Globus pallidus (tissue), 1 donor: ENCODE measurements at places on chromosomes 1 and 21.

DNA sequence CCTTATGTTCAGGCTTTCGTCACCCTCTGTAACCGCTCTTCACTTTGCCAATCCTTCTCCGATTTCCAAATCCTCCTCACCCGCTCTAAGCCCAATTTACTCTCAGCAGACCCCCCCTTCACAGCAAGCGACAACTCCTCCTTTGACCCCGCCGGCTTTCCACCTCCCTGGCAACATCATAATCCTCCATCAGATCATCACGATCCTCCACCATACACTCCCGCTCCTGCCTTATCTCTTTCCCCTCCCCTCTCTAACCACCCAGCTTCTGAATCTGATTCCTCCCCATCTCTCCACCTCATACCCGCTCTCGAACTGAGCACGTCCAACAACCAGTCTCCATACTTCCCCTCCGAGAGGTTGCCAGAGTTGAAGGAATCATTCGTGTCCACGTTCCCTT lies 7.5 kb upstream of the EVA1B start:
- no peak for DNase-seq

DNA sequence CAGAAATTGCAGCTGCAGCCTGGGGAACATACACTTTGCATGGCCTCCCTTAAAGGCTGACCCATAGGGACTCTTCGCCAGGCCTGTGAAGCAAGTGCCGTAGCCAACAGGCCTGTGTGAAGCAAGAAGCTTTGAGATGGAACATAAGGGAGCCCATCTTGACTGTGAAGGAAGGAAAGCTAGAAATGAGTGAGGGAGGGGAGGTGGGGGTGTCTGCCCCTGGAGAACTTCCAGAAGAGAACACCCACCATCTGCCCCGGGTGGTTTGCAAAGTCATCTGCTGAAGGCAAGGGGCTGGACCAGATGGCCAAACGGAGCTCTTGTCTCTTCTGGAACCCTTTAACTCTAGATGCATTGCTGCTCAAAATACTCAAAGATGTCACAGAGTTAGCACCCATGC lies 103.3 kb upstream of the GRIK3 start:
- DNase-seq: no peak

DNA sequence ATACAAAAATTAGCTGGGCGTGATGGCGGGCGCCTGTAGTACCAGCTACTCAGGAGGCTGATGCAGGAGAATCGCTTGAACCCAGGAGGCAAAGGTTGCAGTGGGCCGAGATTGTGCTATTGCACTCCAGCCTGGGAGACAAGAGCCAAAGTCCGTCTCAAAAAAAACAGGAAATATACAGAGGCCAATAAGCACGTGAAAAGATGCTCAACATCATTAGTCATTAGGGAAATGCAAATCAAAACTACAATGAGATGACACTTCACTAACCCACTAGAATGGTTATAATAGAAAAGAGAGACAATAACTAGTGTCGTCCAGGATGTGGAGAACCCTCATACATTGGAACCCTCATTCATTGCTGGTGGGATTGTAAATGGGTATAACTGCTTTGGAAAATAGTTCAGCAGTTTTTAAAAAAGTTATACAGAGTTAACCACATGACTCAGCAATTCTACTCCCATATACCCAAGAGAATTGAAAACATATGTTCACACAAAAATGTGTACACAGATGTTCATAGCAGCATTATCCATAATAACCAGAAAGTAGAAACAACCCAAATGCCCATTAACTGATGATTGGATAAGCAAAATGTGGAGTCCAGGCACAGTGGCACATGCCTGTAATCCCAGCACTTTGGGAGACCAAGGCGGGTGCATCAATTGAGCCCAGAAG lies 6.4 kb upstream of the E2F2 start:
- DNase-seq: no peak

- DNase-seq: no peak
Measured at GRCh38 chr1:115364046-115364779, 26.2 kb upstream of the NGF start.

DNA sequence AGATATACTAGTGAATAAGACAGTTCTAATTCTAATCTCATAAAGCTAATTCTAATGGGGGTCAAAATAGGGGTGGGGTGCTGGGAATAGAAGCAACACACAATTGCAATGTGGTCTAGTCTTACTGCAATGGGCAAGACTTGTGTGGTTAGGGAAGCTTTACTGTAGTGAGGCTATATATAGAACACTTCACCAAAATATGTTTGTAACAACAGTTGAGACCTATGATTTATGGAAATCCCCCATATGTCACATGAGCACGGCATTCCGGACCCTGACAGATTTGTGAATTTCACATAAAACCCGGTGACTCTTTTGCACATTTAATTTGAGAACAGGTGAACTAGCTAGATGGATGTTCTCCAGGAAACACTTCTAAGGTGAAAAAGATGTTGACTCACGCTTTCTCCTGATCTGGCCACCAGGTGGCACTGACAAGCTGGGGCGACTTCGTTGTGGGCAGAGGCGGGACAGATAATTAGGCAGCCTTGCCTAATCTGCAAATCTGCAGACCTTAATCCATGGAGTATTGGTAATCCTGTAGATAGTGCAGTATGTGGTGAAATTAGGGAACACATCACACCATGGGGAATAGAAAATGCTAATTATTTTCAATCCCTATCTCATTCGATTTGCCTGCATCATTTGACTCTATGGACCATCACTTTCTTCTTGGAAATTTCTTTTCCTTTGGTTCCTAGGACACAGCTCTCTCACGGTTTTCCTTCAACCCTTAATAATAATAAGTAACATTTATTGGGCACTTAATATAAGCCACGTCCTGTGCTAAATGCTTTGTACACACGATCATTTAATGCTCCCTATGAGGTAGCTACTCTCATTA lies 37.7 kb downstream of the KIAA0040 start:
- peak; percentile 40 for DNase-seq

- DNase-seq: no peak
Measured at GRCh38 chr1:11985851-11986250, 5.6 kb downstream of the MFN2 start.

DNA sequence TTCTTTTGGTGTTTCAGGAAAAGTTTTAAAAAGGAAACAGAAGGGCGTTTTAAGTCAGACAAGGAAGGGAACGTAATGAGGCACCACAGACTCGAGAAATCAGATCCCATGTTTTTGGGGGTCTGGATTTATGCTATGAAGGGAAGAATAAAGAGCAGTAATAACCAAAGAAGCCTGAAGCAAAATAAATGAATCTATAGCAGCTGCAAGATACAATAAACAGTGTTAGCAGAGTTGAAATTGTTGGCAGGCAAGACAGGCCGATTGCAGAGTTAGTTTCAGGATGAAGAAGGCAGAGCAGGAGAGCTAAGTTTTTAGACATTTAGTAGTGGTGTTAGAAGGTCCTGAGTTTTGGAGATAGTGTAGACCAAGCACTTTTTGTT lies 425 bp downstream of the DDR2 start:
- DNase-seq: no peak

DNA sequence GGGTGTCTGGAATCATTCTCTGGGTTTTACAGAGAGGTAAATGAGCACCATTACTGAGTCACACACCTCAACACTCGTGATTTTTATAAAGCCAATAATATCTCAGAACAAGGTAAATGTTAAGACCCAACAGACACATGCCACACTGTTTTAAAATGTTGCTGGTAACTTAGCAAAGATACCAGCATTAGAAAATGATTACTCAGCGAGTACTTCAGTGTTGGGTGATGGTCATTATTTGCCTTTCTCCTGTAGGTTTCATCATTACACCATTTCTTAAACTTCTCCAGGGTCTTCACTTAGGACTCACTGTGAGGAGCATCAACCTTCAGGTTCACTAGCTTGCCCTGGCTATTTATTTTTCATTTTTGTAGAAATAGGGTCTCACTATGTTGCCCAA lies 6.9 kb upstream of the C4BPB start:
- no peak for DNase-seq

- no peak for DNase-seq
Measured at GRCh38 chr1:47944561-47944960, 52.6 kb downstream of the TRABD2B start.

DNA sequence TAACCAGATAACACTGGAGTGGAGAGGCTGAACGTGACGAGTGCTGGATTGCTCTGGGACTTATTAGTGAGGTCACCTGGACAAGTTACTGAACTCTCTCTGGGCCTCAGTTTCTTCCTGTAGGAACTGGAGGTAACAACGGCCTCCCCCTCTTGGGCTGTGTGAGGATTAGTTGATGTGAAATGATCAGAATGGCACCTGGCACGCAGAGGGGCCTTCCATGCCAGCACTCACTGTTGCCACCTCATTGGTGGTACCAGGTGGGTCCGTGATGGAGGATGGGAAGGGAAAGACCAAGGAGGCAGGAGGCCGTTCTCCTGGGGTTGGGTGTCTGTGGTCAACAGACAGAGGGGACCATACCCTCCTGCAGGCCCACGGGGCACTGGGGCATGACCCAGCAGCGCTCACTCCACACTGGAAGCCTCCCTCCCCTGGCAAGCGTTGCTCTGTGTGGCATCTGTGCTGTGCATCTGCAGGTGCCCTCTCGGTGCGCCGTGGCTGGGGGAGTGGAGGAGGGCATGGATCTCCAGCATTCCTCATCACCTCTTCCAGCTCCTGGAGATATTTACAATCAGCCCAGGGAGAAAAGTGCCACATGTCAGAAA lies 349.5 kb upstream of the VAMP3 start:
- DNase-seq: no peak

- no peak for DNase-seq
Measured at GRCh38 chr1:16418823-16419425, 18.3 kb downstream of the SPATA21 start.

GRCh38 chr1:198254948-198255347 lies 98.2 kb downstream of the NEK7 start:
- no peak for DNase-seq

GRCh38 chr1:202171292-202172014 lies 11.1 kb upstream of the PTPN7 start:
- DNase-seq: no peak

DNA sequence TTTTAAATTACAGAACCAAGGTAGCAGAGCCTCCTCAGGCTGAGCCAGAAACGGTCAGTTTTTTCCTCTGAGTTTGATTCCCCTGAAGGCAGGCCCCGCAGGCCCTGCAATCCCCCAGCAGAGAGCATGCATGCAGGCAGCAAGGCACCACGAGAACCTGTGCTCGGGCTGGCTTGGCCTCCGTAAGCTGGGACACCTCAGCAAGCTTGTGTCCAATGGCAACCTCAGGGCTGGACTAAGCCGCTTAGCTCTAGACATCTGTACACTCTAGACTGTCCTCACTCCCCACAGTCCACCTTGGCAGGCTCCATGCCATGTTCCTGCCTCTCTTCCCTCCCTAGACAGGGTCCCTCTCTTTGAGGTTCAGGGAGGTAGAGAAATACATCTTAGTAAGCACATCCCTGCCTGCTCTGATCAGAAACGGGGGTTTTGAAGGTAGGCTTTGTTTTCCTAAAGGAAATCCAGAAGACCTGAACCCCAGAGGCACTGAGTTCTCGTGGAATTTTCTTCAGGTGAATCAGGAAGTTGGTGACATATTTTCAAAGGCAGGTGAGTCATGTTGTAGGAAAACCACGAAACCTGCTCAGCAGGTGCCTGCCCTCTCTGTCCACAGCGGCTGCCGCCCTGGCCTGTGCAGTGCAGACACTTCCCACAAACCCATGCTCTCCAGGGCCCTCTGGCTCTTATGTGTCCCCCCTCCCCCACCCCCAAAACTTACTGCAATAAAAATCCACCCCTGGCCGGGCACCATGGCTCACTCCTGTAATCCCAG lies 7.0 kb downstream of the TMEM63A start:
- DNase-seq: no peak

GRCh38 chr1:116374353-116375147 lies 1.5 kb downstream of the ATP1A1 start:
- peak; percentile 43 for DNase-seq

- no peak for DNase-seq
Measured at GRCh38 chr21:45410865-45411809, 6.2 kb downstream of the COL18A1 start.

GRCh38 chr1:85279458-85280080 lies 3.1 kb upstream of the BCL10 start:
- no peak for DNase-seq

- no peak for DNase-seq
Measured at GRCh38 chr1:209723756-209724693, 19.4 kb downstream of the HSD11B1 start.

- no peak for DNase-seq
Measured at GRCh38 chr1:13760921-13761320, 60.9 kb downstream of the PRDM2 start.

DNA sequence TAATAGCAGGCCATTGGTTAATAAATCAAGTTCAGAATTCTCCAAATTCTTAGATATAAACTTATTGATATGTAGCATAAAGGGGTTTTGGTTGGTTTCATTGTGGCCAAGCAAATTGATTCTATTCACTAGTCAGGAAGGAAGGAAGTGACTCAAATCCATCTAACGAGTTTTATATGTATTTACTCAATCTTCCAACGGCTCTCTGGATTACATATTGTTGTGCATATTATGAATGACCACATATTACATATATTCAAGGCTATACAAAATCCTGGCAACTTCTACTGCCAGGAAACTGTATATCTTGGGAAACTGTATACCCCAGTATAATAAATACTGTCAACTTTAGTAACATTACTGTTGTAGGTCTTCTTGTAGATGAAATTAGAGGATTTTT lies 20.1 kb upstream of the PDE4B start:
- DNase-seq: no peak

DNA sequence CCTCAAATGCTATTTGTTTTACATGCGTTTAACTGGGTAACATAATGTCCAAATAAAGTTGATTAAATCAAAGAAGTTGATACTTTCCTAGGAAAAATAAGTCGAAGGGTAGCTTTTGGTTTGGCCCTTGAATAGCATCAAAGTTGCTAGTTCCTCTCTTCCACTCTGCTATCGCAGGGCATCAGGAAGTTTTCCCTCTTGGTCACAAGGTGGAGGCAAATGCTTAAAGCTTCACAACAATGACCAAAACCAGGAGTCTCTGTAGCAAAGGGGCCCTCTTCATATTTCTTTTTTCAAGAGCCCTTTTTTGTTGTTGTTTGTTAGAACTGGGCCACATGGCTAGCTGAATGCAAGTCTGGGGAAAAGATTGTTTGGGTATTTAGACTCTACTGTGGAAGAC lies 668.4 kb downstream of the KCNT2 start:
- DNase-seq: peak; percentile 7

GRCh38 chr1:8431019-8431418 lies 113.1 kb downstream of the SLC45A1 start:
- DNase-seq: no peak

DNA sequence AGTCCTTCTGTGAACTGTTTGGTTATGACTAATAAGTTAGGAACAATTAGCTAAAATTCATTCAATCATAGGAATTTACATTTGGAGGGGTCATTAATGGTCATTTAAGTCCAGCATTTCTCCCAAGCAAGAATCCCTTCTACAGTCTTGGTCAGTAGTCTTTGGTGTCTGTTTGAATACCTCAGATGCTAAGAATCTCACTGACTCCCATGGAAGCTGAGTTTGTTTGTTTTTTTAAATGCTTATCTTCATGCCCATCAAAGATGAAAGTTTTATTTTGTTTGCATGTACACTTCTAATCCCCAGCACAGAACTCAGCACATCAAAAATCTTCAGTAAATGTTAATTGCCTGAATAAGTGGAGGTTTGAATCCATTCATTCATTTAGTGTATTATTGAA lies 41.3 kb upstream of the SLC44A3 start:
- DNase-seq: no peak
